ENCODE measurements at places on chromosomes 2 and 18.

DNA sequence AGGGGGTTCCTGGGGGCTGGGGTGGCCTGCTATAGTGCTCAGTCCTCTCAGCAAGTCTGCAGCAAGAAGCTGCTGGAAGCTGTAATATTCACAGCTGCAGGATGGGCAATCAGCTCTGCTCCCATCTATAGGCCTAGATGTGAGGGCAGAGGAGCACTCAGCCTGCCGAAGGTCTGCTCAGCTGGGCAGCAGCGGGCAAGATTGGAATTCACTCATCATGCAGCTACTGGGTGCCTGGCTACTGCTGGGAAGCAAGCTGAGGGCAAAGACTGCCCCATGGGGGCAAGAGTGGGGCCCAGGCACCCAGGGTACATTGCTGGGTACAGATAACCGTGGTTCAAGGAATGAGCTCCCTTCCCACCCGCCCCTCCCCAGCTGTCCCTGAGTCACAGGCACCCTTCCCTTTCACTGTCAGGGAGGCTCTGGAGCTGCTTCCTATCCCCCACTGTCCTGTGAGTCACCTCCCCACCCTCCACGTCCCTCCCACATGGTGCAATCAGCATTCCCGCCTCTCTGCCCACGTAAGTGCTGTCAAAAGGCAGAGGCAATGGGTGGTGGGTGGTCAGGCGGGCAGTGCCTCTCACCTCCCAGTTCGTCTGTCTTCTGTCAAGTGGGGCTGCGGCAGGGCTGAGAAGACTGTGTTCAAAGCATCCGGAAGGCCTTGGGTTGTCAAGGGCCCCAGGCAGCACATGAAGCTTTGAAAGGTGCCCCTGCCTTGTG is 169.2 kb downstream of the TRIM43 start:
- DNase-seq, result no peak

GRCh38 chr2:132937629-132938028 is 267.6 kb upstream of the LYPD1 start:
- no peak for DNase-seq

DNA sequence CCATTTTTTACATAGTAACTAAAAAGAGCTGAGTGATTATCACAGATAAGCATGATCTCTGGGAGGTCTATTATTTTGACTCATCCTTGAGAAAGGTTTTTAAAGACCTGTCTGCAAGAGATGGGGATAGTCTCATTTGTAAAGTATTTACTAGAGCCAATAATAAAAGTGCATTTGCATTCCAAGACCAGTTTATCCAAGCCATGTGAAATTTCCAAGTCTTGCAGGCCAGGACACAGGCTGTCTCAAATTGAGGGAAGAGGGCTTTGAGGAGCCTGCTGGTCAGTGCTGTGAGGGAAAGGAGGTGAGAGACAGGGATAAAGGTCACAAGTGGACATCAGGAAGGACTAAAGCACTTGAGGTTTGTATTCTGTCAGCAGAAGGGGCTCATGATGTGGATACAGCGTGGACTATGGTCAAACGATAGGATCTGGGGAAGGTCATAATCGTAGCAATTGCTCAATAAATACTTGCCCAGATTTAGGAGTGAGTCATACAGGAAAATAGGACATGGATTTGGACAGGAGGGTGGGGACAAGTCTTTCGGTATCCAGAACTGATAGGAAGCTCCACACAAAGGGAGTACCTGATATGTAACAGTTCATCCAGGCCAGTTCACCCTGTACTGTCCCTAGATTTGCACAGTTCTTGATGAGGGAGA is 6.6 kb upstream of the CDH2 start:
- no peak for DNase-seq

DNA sequence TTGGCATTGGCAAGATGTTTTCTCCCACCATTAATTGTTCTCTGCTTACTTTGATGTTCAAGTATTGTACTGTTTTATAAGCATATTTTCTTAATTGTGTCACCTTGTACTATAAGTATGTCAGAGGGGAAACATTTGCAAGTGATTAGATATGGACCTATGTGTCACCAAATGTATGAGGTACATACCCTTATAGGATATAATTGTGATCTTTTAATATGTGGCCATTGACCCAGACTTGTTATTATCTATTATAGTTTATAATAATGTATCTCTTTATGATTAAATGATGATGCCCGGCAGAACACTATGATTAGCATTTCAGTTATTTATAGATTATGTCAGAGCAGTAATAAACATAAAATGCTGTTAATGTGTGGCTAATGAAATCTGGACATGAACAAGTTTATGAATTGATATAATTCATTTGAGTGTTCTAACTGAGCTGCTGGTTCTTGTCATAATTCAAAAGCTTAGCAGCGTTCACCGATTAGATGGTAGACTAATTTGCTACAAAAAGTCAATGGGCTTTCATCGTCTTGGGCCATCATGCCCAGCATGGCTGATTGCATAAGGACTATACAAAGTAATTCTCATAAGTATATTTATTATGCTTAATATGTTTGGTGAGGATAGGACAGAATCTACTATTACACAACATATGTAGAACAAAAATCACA is 480.9 kb upstream of the FANCL start:
- DNase-seq, result no peak

All from amygdala (tissue), 56 donors.